Left ventricle myocardium inferior (tissue), 1 donor: ENCODE measurements at places on chromosomes 5 and 9. TPM values are rescaled to one million over a fixed set of nuclear protein-coding genes. Genes with fewer than 3 reads are reported as not detected.
A peak's percentile ranks its signal among the peaks of the same experiment; 100 is the strongest.

DNA sequence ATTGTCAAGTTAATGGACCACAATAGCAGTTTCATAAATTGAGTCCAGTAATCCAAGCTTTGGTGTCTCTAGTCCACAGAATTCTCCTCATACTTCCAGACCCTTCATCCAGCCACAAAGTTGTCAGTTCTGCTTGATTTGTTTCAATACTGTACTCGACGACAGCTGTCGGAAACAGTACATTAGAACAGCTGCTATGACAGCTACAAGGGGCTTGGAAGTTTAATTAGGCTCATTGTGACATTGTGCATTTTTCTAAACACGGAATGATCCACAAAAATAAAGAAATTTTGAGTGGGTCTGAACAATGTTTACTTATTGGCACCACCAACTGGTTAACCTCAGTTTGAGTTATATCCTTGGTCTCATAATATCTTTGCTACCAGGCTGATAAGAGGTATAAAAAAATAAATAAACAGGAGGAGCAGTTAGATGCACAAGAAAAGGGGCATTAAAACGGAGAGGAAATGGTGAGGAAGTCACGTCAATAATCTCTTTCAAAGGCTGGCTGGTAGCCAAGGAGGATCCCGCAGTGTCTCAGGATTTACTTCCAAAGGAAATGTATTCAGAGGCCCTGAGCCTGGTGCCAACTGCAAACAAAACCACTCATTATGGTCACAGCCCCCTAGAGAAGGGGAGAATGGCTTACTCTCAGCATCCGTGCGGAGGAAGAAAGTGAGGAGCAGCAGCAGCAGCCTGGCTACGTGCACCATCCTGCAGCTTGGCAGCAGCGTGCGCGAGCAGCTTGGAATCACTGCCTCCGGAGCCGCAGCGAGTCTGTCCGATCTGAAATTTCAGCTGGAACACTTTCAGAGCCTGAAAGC, 933.8 kb upstream of the DMAC1 start:
- peak overlapping the region; percentile 43 for H3K4me3 ChIP-seq
- DNase-seq: peak; percentile 36
- H3K4me1 ChIP-seq: no peaks in the 10 kb centered on the region
- H3K36me3 ChIP-seq: no peaks in the 10 kb centered on the region
- no peaks in the 10 kb centered on the region for H3K27me3 ChIP-seq

DNA sequence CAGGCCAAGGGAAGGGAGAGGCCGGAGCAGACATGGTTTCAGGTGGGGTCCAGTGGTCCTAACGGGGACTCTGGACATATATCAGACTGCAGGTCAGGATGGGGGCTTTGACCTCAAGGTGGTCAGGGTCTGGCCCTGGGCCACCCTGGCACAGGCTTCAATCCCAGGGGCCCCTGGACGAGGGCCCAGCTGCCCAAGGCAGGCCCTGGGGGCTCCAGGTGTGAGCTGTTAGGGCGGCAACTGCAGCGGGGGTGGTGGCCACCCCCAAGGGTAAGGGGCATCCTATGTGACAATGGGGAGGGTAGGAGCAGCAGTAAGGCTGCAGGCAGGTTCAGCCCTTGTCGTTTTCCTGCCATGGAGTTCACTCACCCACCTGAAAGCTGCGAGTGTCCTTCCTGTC, 45.4 kb upstream of the CLPTM1L start:
- no peak overlapping the region for H3K27ac ChIP-seq
- no peaks in the 10 kb centered on the region for H3K36me3 ChIP-seq
- H3K4me3 ChIP-seq: no peak overlapping the region

DNA sequence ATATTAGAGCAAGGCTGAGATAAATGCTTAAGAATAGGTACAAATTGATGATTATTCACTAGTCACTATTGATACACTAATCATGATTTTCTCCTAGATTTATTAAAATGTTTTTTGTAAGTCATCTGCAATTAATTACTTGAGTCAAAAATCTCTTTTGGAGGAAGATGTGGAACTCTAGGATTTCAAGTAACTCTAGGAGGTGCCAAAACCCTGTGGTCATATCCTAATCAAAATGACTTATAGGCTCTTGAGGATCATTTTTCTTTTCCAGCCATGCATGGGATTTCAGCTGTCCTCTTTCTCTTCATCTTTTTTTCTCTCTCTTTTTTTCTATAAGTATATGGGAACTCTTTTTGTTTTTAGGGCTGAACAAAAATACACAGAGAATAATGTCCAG, 141.8 kb upstream of the CD180 start:
- H3K4me3 ChIP-seq: no peak overlapping the region
- no peak overlapping the region for H3K27ac ChIP-seq
- DNase-seq: no peak
- H3K27me3 ChIP-seq: no peaks in the 10 kb centered on the region
- no peaks in the 10 kb centered on the region for H3K36me3 ChIP-seq

DNA sequence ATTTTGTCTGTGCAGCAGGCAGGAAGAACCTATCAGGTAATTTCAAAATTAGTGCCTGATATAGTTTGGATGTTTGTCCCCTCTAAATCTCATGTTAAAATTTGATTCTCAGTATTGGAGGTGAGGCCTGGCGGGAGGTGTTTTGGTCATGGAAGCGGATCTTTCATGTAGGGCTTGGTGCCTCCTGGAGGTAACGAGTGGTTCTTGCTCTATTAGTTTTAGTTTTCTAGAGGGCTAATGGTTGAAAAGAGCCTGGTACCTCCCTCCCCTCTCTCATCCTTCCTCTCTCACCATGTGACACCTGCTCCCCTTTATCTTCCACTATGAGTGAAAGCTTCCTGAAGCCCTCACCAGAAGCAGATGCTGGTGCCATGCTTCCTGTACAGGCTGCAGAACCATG, 106.3 kb downstream of the DRD1 start:
- peaks cover 20% of the 10 kb centered on the region for H3K27me3 ChIP-seq
- H3K27ac ChIP-seq: no peak overlapping the region
- no peaks in the 10 kb centered on the region for H3K36me3 ChIP-seq

DNA sequence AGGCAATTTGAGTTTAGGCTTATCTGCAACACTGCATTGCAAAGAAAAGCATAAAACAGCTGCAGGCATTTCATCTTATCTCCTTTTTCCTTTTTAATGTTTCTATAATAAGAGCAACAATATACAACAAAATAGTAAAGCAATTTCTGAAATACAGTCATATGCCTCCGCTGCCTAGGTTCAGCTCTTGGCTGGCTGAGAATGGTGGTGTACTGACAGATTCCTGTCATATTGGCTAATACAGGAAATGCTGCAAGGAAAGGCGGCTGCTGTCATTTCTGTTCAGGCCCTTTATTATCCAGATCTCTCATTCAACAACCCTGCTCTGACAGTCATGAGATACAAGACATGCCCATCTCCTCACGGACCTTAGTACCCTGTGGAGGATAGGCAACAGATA, 677.0 kb downstream of the TAF11L14 start:
- H3K27me3 ChIP-seq: peaks cover 21% of the 10 kb centered on the region
- no peak for DNase-seq
- H3K4me3 ChIP-seq: no peak overlapping the region
- no peaks in the 10 kb centered on the region for H3K36me3 ChIP-seq
- no peaks in the 10 kb centered on the region for H3K4me1 ChIP-seq

FBP2 gene
- 0.33 TPM for total RNA-seq
